Stimulated activated CD8-positive, alpha-beta memory T cell treated with anti-CD3 and anti-CD28 coated beads, Interleukin-2, amount 100 ng/mL, for 1 hour (primary cell): ENCODE measurements at places on chromosomes 12 and 14.

- DNase-seq: peak; percentile 29
These were observed 745 bp downstream of the CDCA4 start for GRCh38 chr14:105019861-105020814.

- no peak for DNase-seq
These were observed 73.7 kb downstream of the DCAF5 start for GRCh38 chr14:69079188-69079742.

GRCh38 chr12:131636940-131637750, 73.7 kb upstream of the SFSWAP start:
- DNase-seq: no peak

- DNase-seq: no peak
These were observed 335.8 kb downstream of the FLRT2 start for GRCh38 chr14:85865701-85866100.

DNA sequence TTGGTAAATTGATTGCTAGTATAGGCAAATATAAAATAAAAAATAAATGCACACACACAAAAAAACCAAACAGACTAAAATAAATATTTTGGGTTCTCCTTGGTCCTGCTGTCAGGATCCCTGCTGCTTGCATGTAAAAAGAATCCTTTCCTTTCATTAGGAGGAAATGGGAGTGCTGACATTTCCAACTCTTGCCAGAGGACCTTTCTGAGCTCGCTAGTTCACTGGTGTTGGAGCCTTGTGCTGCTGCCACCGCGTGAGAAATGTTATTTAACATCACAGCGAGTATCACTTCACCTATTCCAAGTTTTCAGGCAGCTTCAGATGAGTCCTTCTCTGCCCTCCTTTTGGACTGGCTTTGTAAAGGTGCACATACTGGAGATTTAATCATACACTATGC, 358.9 kb downstream of the NPAS3 start:
- DNase-seq: no peak

DNA sequence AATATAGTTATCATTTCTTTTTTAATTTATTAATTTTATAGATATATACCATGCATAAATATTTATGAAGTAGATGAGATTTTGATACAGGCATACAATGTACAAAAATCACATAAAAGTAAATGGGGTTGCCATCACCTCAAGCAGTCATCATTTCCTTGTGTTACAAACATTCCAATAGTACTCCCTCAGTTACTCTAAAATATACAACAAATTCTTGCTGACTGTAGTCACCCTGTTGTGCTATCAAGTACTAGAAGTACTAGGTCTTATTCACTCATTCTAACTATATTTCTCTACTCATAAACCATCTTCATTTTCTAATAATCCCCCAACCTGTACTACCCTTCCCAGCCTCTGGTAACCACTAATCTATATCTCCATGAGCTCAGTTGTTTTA, 432.6 kb upstream of the SYT1 start:
- no peak for DNase-seq

GRCh38 chr12:43102546-43103264, 449.3 kb downstream of the ADAMTS20 start:
- no peak for DNase-seq

GRCh38 chr14:100738704-100739131, 12.0 kb downstream of the DLK1 start:
- DNase-seq: no peak

DNA sequence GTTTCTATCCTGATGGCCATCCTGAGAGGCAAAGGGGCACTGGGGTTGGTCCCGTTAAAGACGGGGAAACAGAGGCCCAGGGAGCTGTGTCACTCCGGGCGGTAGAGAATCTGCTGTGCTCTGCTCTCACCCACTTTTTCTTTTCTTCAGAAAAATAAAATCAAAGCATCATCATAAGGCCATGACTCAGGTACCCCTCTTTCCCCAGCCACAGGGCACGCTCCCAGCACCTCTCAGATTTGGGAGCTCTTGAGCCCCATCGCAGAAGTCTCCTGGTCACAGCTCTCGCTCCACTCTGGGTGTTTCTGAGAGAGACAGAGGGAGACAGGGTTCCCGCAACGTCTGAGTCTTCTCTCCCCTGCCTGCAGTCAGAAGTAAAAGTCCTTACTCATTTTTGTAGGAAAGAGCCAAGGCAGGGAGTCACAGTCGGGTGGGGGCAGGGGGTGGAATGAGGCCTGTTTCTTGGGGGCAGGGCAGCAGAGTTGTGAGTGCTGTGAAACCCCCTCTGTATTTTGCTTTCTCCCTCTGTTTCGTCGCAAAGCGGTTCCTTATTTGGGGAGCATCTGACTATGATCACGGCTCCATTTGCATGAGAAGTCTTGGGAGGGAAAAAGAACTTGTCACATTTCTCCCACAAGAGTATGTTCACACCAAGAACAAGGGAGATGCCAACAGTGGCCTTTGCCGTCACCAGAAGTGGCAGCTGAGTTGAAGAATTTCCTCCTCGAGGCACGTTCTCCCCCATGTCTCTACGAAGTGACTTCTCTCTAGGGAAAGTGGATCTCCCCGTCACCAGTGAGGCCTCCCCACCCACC, 139.0 kb downstream of the BCL11B start:
- no peak for DNase-seq

DNA sequence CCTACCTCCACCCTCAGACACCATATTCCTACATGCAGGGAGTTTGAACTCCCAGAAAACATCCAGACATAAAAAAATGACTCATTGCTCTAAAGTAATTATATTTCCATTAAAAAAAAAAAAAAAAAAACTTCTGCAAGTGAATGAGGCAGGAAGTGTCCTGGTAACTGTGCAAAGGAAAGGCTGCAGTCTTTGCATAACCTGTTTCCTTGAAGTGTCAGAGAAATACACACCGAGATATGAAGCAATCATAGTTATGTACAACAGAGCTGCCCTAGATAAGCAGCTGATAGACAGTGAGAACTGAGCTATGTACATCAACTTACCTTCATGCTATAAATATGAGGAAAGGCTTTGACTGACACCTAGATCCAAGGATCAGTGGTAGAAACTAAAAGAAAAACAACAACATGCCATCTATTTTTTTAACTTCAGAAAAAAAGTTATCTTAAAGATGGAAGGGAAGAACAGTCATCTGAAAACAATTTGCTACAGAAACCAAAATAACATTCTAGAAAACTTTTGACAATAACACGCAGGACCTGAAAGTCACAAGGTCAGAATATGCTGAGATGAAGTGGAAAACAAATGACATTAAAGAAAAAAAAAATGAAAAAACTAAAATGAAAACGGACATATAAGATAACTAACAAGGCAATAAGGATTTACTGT, 263.2 kb downstream of the SEC23A start:
- DNase-seq: no peak

- peak; percentile 50 for DNase-seq
These were observed 30.2 kb downstream of the PEX5 start for GRCh38 chr12:7219599-7220243.
